Psoas muscle (tissue), 8 donors: ENCODE measurements at places on chromosomes 12 and 14.
A peak's percentile ranks its signal among the peaks of the same experiment; 100 is the strongest.

DNA sequence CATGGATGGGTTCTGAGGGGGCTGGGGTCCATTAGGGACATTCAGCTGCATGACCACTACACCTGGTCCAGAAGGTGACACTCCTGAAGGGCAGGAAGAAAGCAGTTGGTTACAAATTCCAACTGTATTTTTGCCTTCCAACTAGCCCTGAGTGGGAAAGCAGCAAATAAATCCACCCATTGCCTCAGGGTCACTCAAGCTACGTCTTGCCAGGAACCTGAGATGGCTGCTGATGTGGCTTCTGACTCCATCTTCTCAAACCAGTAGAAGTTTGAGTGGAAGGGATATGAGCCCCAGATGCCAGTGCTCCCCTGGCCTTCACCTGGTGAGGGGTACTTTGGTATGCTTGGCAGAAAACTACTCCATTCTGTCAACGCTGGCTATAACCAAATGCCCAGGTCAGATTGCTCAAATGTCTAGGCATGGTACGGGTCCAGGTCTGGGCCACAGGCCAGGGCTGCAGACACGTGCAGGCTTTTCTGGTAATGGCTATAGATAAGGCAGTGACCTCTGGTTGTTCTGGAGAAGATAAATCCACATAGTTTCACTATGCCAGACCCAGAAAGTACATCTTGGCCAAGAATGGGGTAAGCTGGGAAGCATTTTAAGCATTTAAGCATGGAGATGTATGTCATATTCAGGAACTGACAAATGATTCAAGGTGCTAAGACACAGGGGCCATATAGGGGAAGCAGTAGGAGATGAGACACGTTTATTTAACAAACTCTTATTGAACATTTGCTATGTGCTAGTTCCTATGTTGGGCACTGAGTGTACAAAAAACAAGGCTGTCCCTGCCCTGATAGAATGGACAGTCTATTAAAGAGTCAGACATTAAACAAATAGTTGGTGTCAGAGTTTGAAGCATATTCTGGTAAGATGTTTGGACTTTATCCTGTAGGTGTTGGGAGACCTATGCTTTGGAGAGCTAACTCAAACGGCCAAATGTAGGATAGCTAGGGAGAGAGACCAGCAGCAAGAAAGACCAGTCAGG, 8.3 kb upstream of the STAC3 start:
- no peak for DNase-seq

- DNase-seq: no peak
These were observed 98.7 kb downstream of the CAND1 start for GRCh38 chr12:67367843-67368242.

GRCh38 chr12:109393437-109394345, 46.0 kb downstream of the MYO1H start:
- peak; percentile 15 for DNase-seq

DNA sequence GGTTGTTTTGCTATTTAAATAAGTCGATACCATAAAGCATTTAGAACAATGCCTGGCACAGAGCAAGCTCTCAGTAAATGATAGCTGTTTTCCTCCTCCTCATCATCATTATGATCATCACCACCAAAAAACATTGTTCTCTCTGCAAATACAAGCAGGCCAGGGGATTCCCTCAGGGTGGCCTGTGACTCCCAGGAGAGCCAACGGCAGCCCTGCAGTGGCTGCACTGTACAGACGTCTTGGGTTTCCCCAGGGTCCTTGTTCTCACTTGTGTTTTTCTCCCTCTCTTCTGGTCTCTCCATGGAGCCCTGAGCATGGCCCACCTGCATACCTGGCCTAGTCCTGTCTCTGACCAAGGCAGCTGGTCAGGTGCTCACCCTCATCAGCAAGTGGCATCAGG, 290.9 kb upstream of the PWP1 start:
- no peak for DNase-seq

DNA sequence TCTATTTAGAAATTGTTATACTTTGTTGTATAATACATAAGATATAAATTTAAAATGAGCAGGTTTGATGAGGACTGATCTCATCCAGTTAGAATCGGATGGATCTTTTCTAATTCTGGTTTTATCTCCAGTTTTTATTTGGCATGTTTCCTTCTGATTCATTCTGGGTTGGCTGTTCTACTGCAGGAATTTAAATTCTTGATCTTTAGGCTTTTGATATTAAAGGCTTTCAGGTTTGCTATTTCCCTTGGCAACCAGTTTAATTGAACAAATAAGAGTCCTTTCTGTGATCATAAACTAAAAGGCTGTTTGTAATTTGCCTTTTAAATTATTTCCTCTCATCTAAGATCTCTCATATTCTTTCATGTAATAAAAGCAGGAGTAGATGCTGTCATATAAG, 83.4 kb downstream of the PDE6H start:
- DNase-seq: no peak

DNA sequence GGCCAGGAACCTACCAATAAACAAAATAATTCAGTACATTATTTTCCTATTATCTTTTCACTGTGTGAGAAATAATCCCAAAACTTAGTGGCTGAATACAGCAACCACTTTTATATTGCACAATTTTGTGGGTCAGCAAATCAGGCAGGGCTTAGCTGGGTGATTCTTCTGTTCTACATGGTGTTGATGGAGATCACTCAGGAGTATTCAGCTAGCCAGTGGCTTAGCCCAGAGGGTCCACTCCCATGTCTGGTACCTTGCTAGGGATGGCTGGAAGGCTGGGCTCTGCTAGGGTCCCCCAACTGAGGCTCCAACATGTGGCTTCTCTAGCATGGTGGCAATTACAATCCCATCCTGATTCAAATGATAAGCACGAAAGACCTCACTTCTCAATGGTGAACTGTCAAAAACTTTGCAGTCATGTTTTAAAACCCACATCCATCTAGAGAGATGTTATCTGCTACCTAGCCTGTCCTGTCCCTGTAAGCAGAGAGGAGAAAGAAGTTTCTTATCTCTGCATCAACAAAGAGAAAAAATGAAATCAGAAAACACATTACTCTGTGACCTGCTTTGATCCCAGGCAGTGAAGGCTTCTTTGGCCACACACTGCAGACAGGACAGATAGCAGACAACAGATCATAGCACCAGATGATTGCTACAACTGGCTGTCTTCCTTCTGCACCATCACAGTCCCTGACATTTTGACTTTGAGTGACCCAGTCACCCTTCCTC, 51.0 kb upstream of the MYL2 start:
- no peak for DNase-seq

DNA sequence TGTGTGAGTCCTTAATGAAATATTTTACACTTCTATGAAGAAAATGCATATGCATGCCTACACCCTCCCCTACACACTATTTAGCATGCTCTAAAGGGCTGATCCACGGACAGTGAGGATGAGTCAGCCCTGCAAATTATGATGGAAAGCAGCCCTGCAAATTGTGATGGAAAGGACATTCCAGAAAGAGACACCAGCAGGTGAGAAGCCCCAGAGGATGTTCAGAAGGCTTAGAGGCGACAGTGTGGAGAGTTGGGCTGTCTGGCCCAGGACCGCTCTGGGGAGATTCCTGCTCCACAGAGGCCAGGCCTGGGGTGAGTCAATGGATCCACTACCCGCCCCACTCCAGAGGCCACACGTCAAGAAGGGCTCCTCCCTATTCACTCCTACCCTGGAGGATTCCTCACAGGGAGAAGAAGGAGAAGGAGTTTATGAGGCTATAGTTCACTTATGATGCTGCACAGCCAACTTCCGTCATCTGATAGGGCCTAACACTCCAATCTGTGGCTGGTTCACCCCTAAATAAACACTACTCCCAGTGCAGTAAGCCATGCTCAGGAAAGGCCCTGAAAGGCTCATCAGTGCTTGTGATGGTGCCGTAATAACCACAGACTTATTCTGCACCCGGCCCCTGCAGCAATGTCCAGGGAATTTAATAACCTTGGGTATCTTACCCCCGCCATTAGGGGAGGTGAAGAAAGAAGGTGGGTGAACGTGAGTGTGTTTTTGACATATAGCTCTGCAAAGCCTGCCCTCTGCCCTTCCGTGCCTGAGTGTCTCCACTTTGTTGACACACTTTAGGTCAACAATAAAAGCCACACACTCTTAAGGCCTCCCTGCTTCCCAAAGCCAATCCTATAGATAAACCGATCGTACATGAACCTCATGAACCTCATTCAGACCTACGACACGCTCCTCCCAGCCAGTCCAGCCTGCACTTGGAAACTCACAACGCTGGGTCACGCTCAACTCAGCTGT, 46.4 kb downstream of the CLMN start:
- no peak for DNase-seq
